Articular chondrocyte of knee joint (primary cell): ENCODE measurements at places on chromosomes 11 and 22. TPM values are rescaled to one million over a fixed set of nuclear protein-coding genes. Genes with fewer than 3 reads are reported as not detected.

CCDC15 gene
- total RNA-seq, result 2.2 and 3.4 TPM in 2 replicates

STX3 gene
- total RNA-seq, result 16.8 and 19.2 TPM in 2 replicates

RFPL2 gene
- not detected in 2 replicates for total RNA-seq

PTPN5 gene
- total RNA-seq, result not detected in 2 replicates

RPS6KA4 gene
- total RNA-seq, result 26.3 and 38.2 TPM in 2 replicates

YPEL1 gene
- total RNA-seq, result 1.9 and 2.0 TPM in 2 replicates

CABP7 gene
- total RNA-seq, result not detected in 2 replicates

KRTAP5-10 gene
- not detected in 2 replicates for total RNA-seq

SGSM1 gene
- 0.13 and 0.22 TPM in 2 replicates for total RNA-seq

SMC1B gene
- under 0.01 TPM in 1 of 2 replicates, not detected in the other for total RNA-seq

CCDC87 gene
- total RNA-seq, result 0.76 and 0.78 TPM in 2 replicates

SPON1 gene
- total RNA-seq, result 3.6 and 5.4 TPM in 2 replicates

USH1C gene
- not detected in 2 replicates for total RNA-seq

TMEM86A gene
- 1.4 and 1.6 TPM in 2 replicates for total RNA-seq

TNNI2 gene
- total RNA-seq, result not detected in 2 replicates

APOC3 gene
- not detected in 2 replicates for total RNA-seq

GLYATL2 gene
- 0.65 and 1.5 TPM in 2 replicates for total RNA-seq

CCDC89 gene
- 4.4 and 5.7 TPM in 2 replicates for total RNA-seq

OR10A2 gene
- not detected in 2 replicates for total RNA-seq

MRPL48 gene
- 20.8 and 22.1 TPM in 2 replicates for total RNA-seq

IGF2 gene
- total RNA-seq, result 1.0 and 1.2 TPM in 2 replicates

TMA7B gene
- total RNA-seq, result not detected in 2 replicates

OR5P2 gene
- total RNA-seq, result 0.22 TPM in 1 of 2 replicates, not detected in the other

ALX4 gene
- under 0.01 and 0.13 TPM in 2 replicates for total RNA-seq

OR4D5 gene
- total RNA-seq, result not detected in 2 replicates

FAM181B gene
- under 0.01 TPM in 1 of 2 replicates, not detected in the other for total RNA-seq

KRTAP5-11 gene
- total RNA-seq, result not detected in 2 replicates

TALDO1 gene
- total RNA-seq, result 223 and 244 TPM in 2 replicates

DNHD1 gene
- total RNA-seq, result 7.9 and 9.3 TPM in 2 replicates

MMP1 gene
- 13.7 and 21.8 TPM in 2 replicates for total RNA-seq

SEC14L6 gene
- total RNA-seq, result 2.6 and 6.1 TPM in 2 replicates

CCDC116 gene
- 0.11 and 0.26 TPM in 2 replicates for total RNA-seq

DRD4 gene
- not detected in 2 replicates for total RNA-seq

RIMBP3C gene
- total RNA-seq, result under 0.01 and 0.32 TPM in 2 replicates

CECR2 gene
- under 0.01 TPM in 1 of 2 replicates, not detected in the other for total RNA-seq

ARFIP2 gene
- total RNA-seq, result 47.9 and 59.8 TPM in 2 replicates

SYCE3 gene
- total RNA-seq, result not detected in 2 replicates

LRP4 gene
- 1.2 and 2.5 TPM in 2 replicates for total RNA-seq

BCL2L13 gene
- total RNA-seq, result 70.7 and 73.8 TPM in 2 replicates
